ENCODE measurements at places on chromosomes 7 and 10. TPM values are rescaled to one million over a fixed set of nuclear protein-coding genes. Genes with fewer than 3 reads are reported as not detected.

The TET1 gene
- 0.90 TPM for total RNA-seq

The GPC2 gene
- total RNA-seq: 0.70 TPM

The TMEM229A gene
- not detected for total RNA-seq

The GDF10 gene
- total RNA-seq: 0.07 TPM

The ZNF365 gene
- total RNA-seq: 1.0 TPM

The ZDHHC6 gene
- total RNA-seq: 29.9 TPM

The POLR3A gene
- total RNA-seq: 12.1 TPM

The SBDS gene
- 108 TPM for total RNA-seq

Data from A549 treated with Hydrocortisone at 1 μM for 4 hours (cell line).